CD4-positive, alpha-beta T cell (primary cell): ENCODE measurements at places on chromosomes 4 and X.
A peak's percentile ranks its signal among the peaks of the same experiment; 100 is the strongest.

DNA sequence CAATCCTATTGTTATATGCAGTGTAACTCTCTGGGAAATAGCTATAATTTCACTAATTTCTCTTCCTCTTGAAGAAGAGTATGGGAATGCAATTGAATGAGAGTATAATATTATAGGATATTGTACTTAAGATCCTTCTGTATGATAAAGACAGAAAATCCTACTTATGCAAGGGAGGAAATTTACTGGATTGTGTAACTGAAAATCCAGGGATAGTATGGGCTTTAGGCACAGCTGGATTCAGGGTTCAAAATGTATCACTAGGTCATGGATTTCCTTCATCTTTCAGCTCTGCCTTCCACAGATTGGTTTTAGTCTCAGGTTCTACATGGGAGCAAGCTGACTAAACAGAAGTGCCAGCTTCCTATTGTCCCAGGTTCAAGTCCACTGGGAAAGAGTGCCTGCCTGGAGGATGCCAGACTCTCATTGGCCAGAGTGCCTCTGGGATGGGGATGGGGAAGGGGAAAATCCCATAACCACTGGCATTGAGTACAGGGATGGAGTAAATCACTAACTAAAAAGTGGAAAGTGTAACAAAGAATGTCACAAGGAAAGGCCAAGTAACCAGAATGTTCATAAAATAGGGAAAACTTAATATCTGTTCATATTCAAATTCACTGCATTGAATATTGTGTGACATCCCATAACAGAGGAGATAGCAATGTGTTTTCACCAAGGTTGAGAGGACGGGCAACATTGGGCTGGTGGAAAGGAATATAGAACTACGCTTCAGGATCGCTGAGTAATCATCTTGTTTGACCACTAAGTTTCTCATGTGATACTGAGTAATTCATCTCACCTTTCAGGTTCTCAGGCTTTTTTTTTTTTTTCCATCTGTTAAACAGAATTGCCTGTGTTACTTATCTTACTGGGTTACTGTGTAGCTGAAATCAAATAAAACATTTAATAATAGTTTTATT, 75.7 kb downstream of the ANXA3 start:
- DNase-seq = no peak

- no peak for DNase-seq
Observed at GRCh38 chr4:17260166-17260907, 251.6 kb downstream of the QDPR start.

DNA sequence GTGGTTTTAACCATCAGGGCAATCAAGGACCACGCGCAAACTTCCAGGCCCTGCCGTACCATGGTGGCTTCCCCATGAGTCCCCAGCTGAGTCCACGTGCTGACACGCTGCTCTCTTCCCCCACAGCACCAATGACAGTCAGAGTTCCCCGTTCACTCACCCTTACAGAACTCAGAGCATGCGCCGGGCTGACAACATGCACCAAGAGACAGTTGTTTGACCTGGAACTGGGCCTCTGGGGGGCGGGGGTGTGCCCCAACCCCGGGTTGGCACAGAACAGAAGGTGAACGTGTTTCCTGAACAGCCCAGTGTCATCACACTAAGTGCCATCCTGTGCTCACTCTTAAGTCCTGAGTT, 29.4 kb downstream of the IRF2 start:
- DNase-seq = no peak

- no peak for DNase-seq
Observed at GRCh38 chr4:139819082-139819481, 153.5 kb downstream of the MGST2 start.

DNA sequence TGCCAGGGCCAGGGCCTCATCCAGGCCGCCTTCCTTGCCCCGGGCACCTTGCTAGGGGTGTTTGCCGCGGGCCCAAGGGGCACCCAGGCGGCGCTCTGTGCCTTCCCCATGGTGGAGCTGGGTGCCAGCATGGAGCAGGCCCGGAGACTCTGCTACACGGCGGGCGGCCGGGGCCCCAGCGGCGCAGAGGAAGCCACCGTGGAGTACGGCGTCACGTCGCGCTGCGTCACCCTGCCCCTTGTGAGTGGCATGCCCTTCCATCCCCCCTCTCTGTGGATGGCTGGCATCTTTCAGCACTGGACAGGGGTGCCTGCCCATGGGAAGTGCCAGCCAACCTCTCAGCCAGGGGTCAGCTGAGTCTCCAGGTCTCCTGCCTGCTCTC, 3.6 kb downstream of the PLXNB3 start:
- DNase-seq = no peak

- DNase-seq = peak; percentile 94
Observed at GRCh38 chrX:71111141-71111843, at the start of gene IL2RG. TSS of gene IL2RG (minus strand) at chrX:71111577. CDS start at chrX:71111539, 38 bp downstream.

- no peak for DNase-seq
Observed at GRCh38 chr4:103204111-103204510, 6.0 kb upstream of the CENPE start.

DNA sequence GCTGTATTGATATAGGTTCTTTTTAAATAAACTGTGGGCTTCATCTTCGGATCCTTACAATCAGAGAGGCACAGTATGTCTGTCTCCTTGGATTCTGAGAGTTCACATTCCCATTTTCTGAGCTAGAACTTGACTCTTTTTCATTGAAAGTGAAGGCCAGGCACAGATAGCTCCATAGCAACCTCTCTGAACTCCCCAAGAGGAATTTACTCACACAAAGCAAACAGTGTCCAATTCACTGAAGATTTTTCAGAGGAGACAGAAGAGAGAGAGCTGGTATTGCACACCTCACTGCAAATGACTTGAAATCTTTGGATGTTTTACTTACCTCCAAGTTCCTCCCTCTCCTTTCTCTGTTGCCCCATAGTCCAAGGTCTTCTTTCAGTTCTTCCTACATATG, 130.9 kb upstream of the CASK start:
- no peak for DNase-seq

- DNase-seq = no peak
Observed at GRCh38 chrX:135327299-135327698, 18.0 kb downstream of the ETDC start.

DNA sequence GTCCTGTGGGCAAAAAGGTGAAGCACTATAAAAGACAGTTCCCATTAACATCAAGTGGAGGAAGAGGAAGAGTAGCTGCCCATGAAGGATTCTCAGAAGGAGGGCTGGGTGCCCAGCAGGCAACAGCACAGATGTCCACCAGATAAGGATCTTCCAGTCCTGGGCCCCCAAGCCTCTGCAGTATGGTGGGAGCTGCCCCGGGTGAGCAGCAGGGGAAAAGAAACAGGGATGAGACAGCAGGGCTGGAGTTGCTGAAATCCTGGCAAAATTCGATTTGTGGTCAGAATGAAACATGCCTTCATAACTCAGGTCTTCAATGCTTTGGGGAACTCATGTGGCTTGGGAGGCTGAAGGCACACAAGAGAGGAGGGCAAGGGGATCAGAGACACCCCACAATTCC, 94.6 kb downstream of the RASL11B start:
- DNase-seq = no peak

GRCh38 chr4:168707205-168707604, 210.4 kb downstream of the PALLD start:
- DNase-seq = no peak

DNA sequence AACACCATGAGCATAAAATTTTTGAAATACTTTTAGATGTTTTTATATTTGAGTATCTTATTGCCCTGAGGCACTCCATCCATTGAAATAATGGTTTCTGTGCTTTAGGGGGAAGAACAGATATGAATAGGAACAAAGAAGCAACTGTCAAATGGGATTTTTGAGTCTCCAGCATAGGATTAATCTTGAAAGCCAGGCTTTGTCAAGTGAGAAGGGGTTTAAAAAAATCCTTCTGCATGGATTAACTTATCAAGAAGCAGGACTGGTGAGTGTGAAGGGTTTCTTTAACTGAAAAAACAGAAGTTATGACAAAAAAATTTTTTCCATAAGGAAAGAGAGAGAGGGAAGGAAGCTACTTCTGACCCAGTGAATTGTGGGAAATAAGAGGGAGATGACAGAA, 7.6 kb upstream of the NUDT9 start:
- DNase-seq = no peak

GRCh38 chrX:7689791-7690412, 153.1 kb upstream of the VCX start:
- no peak for DNase-seq

GRCh38 chr4:43990963-43991362, 457.6 kb downstream of the KCTD8 start:
- DNase-seq = no peak

DNA sequence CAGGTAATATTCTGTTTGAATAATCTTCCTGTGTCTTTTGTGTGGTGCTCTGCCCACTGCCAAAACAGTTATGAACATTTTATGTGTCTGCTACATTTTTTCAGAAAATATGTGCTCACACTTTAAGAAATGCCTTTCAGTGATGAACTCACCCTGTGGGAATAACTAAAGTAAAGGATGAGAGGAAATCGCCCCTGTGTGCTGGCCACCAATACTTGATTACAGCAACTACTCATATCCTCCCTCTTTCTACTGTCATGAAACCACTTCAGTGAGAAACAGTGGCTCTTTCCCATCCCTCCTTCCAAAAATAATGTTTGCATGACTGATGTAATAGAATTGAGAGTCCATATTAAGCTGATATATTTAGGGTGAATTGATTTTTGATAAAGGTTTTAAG, 900.9 kb downstream of the RAB28 start:
- DNase-seq = no peak

DNA sequence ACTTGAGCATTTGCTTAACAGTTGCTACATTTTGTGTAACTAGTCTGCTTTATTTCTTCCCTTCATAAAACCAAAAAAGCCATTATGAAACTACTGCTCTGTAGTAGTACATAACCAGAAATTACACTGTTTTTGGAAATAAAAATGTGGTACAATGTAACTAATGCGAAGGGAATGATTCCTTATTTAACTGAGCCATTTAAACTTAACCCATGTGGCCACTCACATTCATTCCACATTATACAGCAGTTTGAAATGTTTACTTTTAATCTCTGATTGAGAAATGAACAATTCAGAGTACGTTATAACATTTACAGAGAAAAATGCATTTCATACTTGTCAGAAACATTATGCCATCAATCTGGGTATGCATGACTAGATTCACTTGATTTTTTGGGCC, 94.2 kb downstream of the NYX start:
- no peak for DNase-seq

DNA sequence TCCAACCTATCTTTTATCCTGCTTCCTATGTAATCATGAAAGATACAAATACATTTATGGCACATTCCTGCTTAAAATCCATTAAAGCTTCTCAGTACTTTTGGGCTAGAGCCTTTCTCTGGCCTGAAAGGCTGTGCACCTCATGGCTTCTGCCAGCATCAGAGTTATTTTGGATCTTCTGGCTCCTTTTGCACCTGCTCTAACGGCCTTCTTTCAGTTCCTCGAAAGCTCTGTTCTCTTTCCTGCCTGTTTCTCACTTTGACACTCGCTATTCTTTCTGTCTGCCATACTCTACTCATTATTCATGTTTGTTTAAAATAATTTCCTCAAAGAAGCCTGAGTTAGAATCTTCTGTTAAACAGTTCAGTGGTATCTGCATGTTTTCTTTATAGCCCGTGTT, 86.0 kb downstream of the LRP2BP start:
- no peak for DNase-seq

DNA sequence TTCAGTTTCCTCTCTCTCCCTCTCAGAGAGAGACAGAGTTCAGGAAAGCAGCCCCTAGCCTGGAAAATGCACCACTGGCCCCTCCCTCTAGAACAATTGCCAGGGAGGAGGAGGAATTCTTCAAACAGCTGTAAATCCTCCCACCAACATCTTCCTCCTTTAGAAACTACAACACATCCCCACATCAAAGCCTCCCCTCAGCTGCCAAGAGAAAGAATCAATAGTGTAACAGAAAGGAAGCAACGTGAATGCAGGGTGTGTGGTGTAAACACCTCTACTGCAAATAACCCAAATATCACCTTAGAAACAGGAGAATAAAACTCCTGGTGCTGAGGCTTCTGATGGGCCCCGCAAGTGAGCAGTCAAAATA, 249.9 kb upstream of the GATB start:
- DNase-seq = peak; percentile 48

GRCh38 chr4:184657144-184657543, 7.6 kb downstream of the PRIMPOL start:
- DNase-seq = no peak
